HTR-8/SVneo (cell line): ENCODE measurements at places on chromosomes 6 and 20.

- no peak for DNase-seq
These were observed 21.7 kb upstream of the RFPL4B start for GRCh38 chr6:112325444-112325843.

DNA sequence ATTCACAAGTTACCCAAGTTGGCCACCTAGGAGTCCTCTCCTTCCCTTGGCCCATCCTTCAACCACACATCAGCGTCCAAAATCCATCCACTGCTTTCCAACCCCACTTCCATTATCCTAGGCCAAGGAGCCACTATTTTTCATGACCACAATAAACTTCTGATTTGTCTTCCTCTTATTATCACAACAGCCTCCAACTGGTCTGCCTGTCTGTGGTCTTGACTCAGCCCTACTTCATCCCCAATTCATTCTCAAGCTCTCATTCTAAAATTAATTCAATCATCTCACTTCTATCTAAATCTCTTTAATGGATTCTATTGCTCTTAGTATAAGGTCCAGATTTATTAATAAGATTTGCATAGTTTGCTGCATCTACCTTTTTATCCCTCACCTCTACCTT lies 189.0 kb upstream of the PRDM1 start:
- DNase-seq = no peak

DNA sequence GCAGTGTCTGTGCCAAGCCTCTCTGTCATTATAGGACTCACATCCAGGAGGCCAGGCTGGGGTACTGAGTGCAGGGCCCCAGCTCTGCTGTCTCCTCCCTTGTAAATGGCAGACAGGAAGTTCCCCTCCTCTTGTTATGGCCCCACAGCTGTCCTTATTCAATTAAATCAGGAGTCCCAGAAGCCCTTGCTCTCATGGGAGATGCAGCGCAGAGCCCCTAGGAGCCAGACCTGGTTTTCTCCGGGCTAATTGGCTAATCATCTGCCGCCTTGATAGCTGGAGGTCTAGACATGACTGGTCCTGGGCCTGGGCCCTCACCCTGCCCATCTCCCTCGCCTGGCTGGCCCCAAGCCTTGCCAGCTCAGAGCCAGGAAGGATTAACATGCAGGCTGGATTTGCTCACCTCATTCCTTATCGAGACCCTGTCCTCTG lies 172.0 kb downstream of the VEGFA start:
- DNase-seq = no peak

DNA sequence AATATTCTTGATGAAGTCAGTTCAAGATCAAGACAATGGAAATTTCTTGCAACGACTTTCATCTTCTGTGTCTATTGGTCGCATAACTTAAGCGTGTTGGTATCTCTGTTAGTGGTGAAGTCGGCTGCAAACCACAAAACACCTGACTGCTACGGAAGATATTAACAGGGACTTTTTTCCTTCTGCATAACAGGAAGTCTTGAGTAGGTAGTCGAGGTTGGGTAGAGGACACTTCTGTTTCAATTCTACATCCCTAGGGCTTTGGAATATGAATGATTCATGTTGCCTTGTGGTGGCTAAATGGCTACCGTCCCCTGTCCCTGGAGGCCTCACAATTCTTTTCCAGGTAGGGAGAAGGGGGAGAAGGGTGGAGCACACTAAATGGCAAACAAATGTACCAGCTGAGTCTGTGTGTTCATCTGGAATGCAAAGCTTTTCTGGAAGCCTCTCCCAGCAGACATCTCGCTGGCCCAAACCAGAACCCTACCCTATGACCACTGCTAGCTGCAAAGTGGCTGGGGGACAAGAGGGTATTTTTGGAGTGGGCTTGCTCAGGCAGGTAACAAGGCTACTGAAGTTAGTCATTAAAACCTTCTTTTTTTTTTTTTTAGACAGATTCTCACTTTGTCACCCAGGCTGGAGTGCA lies 34.6 kb upstream of the NKX2-2 start:
- no peak for DNase-seq

GRCh38 chr6:108714101-108714765 lies 134.0 kb upstream of the ARMC2 start:
- DNase-seq = no peak

GRCh38 chr6:150987371-150987828 lies 121.9 kb downstream of the MTHFD1L start:
- DNase-seq = no peak

DNA sequence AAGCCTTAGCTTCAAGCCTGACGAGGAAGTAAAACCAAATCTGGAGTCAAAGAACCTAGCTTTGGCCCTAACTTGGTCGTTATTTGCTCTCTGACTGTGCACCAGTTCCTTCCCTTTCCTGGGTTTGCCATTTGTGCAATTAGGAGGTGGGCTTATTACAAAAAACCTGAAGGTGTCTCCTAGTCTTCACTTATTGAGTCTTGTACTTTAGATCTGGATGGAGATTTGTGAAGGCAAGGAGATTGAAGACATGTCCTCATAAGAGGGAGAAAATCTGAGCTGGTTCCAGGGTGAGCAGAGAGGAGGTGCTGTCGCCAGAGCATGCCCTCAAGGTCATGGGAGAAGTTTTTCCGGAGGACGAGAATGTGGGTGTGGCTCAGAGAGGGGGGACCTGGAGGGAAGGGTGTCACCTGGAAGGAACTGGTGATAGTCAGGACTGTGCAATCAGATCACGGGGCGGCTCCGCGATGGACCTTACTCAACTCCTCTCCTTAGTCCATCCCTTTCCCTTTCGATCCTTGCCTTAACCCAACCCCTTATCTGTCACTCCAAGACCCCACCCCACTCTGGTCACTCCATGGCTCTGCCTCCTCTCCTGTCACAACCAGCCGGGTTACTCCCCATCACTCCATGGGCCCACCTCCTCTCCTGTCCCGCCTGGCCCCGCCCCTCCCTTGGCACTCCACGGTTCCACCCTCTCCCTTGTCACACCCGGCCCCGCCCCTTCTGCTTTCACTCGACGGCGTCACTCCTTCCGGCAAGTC lies 588 bp upstream of the ACSS2 start:
- DNase-seq = peak; percentile 96

- DNase-seq = no peak
These were observed 86.7 kb downstream of the AHI1 start for GRCh38 chr6:135410856-135411255.

- no peak for DNase-seq
These were observed 117.8 kb upstream of the TRAF3IP2 start for GRCh38 chr6:111723412-111723970.

GRCh38 chr20:57654363-57654997 lies 34.3 kb upstream of the ZBP1 start:
- peak; percentile 100 for DNase-seq

DNA sequence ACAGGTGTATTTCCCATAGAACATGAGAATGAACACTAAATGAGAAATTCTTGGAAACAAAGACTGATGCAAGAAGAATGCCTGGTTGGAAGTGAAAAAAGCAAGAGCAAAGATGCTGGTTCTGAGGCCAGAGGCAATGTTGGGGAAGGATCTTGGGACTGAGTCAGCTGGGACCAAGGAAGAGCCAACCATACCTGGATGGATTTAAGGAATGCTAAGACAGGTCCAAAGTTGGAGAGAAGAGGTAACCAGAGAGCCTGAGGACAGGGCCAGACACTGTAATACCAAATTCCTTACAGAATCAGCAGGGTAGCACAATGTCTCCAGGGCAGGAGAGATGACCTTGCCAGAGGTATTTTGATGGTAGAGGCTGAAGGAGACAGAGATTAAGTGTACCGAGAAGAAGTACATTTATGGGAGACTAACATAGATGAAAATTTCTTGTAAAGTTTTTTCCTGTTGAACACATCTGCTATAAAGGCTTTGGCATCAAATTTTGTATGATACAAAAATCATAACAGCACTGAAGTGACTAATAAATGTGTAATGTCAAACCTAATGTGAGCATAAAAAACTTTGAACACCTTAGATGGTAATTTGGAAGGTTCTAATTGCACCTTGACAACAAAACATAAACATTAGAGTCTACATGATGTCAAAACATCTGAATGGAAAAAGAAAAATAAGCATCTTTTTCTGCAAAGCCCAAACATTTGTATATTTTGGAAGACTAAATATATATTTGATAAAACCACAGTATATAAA lies 221.7 kb upstream of the MARCKS start:
- no peak for DNase-seq

GRCh38 chr6:2961506-2961905 lies 9.9 kb downstream of the SERPINB6 start:
- no peak for DNase-seq

DNA sequence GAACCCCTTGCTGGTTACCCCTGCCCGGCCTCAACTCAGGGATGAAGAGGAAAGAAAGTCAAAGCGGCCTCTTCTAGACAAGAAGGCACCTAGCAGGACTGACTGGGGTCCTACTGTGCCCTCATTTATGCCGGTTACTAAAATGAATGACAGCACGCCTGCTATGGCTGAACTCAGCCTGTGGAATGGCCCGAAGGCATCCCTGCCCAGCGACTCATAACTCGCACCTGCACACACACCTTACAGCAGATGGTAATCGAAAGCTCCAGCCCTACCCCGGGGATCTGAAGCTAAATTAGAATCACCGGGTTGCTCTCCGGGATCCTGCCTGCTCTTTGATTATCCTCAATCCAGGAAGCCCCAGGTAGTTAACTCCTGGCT lies 747 bp upstream of the TXNDC5 start:
- no peak for DNase-seq

DNA sequence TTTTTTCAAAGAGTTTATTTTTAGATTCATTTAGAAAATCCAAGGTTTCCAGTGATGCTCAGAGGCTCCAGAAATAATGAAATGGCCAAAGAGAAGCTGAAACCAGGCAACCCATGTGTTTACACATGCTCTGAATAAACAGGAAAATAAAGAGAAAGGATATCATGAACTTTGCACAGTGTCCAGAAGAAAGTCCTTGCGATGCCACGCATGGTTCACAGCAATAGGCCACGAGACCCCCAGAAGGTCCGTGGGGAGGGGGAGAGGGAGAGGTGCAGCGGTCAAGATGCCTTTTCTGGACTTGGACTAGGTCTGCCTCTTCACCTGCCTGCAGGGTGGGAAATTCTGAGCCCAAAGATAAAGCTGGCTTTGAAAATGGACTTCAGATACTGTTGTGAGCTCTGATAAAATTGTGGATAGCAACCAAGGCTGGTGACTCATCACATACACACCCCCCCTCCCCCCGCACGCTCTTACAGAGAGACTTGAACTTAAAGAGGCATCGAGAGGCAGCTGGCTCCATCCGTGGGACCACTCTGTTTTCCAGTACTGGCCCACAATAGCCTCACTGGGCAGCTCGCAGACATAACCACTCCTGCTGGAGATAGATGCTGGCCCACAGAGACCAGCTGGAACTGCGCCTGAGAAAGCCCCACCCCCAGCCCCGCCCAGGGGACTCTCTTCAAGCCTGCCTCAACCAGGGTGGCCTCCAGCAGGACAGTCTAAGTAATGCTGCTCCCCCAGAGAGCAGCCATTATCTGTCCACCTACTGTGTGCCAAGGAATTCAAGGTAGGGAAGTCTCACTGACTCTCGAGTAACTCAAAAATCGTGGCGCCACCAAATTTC lies 21.2 kb upstream of the NFATC2 start:
- DNase-seq = peak; percentile 73

- DNase-seq = no peak
These were observed 719.6 kb downstream of the TBC1D32 start for GRCh38 chr6:120614723-120615122.
